ENCODE measurements at places on chromosomes 1 and 21.

DNA sequence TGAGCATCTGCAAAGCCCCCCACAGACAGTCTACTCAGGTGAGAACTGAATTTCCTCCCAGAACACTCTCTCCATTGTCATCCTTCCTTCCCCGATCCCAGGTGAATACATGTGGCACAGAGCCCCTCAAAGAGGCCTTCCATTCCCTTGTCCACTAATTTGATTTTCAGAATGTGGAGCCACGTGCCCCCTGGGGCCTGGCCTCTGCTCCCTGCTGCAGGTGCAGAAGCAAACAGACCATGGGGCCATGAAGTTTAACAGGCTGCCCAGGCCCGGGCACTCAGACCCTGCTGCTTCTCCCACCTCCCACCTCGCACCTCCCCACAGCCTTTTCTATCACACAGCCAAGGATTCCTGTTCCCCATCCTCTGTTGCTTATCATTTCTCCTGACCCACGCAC, 243.8 kb upstream of the RAB4A start:
- no peak for DNase-seq

- no peak for DNase-seq
Measured at GRCh38 chr1:97721221-97721620, 199.6 kb downstream of the DPYD start.

GRCh38 chr21:19461481-19462205, 1058.1 kb upstream of the TMPRSS15 start:
- DNase-seq: no peak

DNA sequence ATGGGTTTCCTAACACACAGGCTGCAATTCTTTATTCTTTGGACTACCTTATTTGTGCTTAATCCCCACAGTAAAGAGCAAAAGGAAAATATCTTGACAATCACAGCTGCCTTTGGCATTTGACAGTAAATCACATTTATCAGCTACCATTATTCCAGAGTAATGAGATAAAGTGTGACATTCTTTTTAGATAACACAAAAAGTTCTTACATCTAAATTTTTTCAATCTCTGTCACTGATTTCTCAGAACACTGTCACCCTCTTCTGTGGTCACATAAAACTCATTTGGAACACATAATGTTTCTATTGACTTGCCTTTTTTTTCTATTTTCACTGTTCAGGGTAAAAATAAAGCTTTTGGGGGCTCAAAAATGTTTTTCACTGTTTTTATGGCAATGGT, 484.6 kb downstream of the LTN1 start:
- DNase-seq: no peak

DNA sequence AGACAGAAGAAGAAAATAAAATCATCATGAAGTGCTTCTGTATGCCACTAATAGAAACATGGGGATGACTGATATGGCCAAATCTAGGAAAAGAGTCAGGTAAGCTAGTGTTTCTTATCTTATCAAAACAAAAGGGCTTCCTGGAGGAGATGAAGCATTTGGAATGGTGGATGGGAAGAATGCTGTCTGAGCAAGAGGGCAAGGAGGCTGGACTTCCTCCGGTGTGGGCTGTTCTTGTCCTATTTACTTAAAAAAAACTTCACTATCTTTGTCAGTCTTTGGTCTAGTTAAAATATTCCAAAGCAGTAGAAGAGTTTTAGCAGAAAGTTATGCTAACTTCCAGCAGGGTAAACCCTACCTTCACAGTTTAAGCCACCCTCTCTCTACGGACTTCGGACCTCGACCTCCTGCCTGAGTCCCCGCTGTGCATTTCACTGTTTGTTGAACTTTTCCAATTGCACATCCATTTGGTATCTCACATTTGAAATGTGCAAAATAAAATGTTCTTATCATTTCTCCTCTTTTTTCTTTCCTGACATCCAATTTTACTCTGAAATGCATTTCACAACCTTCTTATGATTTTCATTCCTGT, 64.8 kb upstream of the TSPAN2 start:
- DNase-seq: no peak

DNA sequence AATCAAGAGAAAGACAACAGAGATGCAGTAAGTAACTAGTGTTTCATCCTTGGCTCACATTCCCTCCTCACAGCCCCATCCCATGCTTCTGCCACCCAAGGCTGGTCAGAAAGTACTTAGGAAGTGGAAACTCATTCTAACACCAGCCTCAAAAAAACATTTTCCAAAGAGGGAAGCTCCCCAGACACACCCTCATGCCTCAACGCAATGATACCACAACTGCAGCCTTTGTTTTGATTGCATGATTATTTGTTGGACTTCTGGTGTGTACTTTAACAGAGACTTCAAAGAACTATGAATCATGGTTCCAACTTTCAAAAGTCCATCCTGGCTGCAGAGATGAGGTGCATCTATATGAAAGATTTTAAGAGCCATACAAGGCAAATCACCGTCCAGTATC, 45.2 kb upstream of the KCNA3 start:
- no peak for DNase-seq

DNA sequence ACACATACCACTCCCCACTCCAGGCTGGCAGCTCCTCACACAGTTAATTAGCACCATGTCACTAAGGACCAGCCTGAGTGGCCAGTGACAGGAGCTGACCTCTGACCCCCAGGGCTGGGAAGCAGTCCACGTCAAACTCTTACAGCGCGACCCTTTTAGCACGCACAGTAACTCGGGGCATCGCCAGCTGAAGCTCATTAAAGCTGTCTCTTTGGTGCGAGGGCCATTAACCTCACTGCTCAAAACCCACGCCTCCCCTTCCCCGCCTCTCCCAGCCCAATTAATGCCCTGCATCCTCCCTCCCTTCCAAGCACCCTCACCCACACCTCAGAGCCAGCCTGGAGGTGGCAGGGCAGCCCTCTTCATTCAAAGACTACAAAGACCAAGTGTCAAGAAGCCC, 31.7 kb downstream of the DMAP1 start:
- DNase-seq: no peak

- DNase-seq: no peak
Measured at GRCh38 chr1:88730132-88730675, 46.1 kb downstream of the PKN2 start.

GRCh38 chr1:156488566-156489165, 11.9 kb downstream of the MEF2D start:
- no peak for DNase-seq

DNA sequence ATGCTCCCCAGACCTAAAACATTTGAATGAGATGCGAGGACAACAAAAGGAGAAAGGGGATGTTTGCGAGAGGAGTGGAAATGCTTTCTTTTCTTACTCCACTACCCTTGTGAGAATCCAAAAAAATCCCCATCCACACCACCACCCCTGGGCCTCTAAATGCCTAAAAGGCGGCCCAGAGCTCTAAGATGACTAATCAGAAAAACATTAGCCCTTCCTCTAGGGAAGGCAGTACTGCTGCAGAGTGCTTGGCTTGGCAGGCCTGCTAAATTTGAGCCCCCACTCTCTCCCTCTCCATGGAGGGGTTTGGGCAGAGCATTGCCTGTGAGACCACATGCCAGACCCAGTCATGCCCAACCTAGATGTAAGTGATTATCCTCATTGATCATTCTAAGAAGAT, 347.9 kb downstream of the USH2A start:
- no peak for DNase-seq

DNA sequence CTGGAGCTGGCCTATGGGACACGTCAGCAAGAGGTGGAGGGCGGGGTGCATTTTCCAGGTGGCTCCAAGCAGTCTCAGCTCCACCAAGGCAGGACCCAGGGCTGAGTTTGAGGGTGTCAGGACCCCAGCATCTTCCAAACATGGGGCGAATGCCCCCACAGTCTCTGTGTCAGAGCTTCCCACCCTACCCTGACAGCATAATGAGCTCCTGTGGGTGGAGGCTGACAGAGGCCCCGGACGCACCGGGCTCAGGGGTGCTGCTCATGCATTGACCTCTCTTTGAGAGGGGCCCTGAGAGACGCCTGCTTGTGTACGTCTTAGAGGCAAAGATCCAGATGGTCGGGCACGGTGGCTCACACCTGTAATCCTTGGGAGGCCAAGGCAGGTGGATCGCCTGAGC, 37.2 kb downstream of the SLC2A7 start:
- no peak for DNase-seq

GRCh38 chr1:6491480-6491962, at the start of gene PLEKHG5:
Gene PLEKHG5, minus strand, starts transcription at chr1:6491667. Its CDS starts 14,096 bp downstream, at chr1:6477571.
- DNase-seq: peak; percentile 96

- DNase-seq: no peak
Measured at GRCh38 chr1:177646757-177647730, 322.8 kb downstream of the SEC16B start.

- no peak for DNase-seq
Measured at GRCh38 chr1:10730985-10731384, 65.5 kb downstream of the CASZ1 start.

DNA sequence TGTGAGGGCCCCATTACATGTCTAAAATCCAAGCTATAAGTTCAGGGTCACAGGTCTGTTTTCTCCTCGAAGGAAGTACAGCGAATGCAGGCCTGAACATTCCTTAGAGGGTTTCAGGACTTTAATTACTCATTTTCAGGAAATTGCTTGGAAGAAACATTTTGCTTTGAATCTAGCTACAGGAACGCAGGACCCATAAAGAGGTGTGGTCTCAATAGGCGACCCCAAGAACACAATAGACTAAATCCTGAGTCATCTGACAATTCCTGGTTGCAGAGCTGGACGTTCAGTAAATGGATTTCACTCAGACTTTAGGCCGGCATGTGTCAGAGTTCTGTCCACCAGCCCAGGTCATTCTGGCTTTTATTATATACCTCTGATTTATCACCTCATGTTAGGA, 1.0 kb upstream of the ERG start:
- no peak for DNase-seq

GRCh38 chr1:14748151-14748550, 149.7 kb downstream of the KAZN start:
- no peak for DNase-seq

- DNase-seq: no peak
Measured at GRCh38 chr1:59574085-59574484, 240.7 kb upstream of the HOOK1 start.

- no peak for DNase-seq
Measured at GRCh38 chr1:17869815-17870214, 114.7 kb downstream of the ACTL8 start.

- no peak for DNase-seq
Measured at GRCh38 chr1:230573658-230574057, 68.6 kb upstream of the COG2 start.

GRCh38 chr1:3170561-3171453, 101.8 kb downstream of the PRDM16 start:
- no peak for DNase-seq

- no peak for DNase-seq
Measured at GRCh38 chr1:111570781-111571181, 48.8 kb upstream of the RAP1A start.

- DNase-seq: peak; percentile 71
Measured at GRCh38 chr1:23593042-23593521, 33.8 kb upstream of the ID3 start.

DNA sequence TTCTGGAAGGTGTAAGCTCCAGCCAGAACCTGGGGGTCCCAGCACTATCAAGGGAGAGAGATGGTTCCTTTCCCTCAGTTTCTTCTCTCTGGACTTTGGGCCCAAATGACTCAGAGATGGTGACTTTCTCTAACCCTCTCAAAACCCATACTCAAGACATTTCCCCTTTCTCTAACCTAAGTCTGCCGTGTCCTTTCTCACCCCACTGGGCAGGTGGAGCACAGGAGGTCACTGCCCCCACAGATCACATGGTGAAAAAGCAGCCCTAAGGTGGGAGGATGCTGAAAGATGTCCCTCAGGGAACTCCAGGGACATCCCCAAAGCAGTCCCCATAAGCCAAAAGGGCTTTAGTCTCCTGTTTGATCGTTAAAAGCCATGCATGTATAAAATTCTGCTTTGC, 173.7 kb downstream of the HIVEP3 start:
- no peak for DNase-seq
